ENCODE measurements at places on chromosomes 3 and 15.

DNA sequence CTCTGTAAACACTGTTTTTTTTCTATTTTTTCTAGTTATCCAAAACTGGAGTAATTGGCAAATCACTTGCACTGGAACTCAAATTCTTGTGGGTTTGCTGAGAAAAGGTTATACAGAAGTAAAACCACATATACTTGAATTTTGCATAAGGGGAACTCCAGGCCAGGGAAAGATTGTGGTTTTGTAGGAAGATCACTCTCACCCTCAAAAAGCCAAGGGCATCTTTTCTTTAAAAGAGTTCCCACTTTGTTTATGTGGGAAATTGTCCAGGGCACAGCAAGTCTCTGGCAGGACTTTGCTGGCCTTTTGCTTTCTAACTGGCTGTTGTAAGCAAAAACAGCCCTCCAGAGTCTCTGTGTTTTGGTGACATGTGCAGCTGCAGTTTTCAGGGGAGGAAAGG is 340.3 kb upstream of the RBMS3 start:
- DNase-seq: no peak

DNA sequence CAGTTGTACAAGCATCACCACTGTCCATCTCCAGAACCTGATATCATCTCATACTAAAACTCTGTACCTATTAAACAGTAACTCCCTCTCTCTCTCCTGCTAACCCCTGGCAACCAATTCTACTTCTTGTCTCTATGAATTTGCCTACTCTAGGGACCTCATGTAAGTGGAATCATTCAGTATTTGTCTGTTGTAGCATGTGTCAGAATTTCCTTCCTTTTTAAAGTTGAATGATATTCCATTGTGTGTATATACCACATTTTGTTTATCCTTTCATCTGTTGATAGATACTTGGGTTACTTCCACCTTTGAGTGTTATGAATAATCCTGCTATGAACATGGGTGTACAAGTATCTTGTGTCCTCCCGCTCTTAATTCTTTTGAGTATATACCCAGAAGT is 16.6 kb downstream of the ZNF592 start:
- no peak for DNase-seq

GRCh38 chr15:89496155-89497098 is at the start of gene RHCG:
Gene RHCG, minus strand, starts transcription at chr15:89496583. Its CDS starts 39 bp downstream, at chr15:89496544.
- no peak for DNase-seq

DNA sequence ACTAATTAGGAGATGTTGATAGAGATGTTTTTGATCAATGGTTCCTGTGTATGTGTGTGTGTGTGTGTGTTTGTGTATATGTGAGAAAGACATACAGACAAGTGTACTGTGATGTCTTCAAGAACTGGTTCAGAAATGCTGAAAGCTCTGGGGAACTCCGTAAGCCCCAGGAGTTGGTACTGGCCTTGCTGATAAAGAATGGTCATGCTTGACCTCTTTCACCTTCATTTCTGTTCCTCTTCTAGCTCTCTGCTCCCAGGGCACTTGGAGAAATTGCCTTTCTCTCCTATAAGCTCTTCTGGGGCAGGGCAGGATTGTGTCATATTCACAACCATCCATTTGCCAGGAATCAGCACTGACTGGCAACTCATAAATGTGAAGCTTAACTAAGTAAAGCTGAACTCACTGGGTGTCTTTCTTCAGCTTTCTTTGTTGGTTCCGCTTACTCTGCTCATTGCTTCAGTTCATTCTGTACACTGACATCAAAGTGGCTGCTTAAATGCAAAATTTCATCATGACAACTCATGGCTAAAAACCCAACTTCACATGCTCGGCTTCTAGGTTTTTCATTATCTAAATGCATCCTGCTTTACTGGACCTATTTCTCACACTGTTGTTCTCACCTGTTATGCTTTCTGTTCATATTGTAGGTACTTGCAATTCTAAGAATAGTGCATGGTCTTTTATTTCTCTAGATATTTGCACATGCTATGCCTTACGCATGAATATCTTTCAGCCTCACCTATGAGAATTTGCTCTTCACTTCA is 162.1 kb upstream of the LYSMD4 start:
- no peak for DNase-seq

GRCh38 chr3:48851407-48851806 is 3.7 kb upstream of the PRKAR2A start:
- no peak for DNase-seq

DNA sequence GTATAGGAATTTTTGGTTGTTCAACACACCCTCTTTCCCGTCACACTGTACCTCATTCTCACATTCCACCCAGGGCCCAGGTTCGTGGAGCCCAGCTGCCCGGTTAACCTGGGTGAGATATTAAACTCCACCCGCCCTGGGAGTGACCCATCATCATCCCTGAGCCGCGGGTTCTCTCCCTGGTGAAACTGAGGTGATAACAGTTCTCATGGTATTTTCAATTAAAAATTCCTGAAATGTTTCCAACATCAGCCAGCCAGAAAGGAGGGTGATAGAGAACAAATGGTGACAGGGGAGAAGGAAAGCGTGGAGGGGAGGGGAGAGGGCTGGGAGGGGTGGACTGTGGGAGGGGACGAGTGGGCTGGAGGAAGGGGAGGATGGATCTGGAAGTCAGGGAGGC is 148.8 kb downstream of the ALDH1A2 start:
- DNase-seq: no peak

DNA sequence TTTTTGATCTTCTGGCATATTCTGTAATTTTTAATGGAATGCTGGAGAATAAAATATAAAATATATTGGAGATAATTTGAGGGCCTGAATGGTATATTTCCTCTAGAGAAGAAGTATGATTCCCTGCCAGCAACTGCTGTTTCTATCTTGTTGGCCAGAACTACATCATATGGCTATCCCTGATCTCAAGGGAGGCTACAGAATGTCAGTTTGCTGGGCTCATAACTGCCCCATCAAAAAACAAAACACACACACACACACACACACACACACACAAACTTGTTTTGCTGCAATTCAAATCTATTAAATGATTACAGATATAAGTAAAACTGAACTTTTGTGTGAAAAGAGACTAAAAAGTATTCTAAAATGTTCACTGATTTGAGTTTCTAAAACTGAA is 51.0 kb downstream of the RASA2 start:
- no peak for DNase-seq

- no peak for DNase-seq
Observed at GRCh38 chr3:32880225-32880624, 62.4 kb downstream of the TRIM71 start.

- DNase-seq: no peak
Observed at GRCh38 chr15:80618685-80619400, 76.3 kb upstream of the ABHD17C start.

DNA sequence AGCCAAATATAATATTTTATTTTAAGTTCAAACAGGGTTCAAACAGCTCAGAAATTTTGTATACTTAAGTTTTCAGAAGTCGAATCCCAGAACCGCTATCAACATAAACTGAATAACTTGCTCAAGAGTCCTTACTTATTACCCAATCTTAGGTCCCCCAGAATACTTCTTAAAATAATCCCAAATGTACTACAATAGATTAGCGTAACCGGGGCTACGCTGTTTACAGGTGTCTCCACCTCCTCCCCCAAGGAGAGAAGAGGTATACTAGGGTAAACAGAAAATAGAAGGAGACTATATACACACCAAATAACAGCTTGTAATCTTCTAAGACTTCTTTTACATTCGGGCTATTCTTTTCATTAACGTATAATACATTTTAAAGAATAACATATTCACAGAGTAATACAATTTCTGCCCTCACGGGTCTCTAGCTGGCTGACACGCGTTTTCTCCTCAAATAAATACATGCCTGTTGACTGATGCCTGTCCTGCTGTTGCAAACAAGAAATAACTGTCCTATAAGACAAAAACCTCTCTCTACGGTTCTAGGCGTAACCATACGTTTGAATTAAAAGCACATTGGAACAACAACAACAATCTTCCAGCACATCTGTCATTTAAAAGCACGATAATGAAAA is 1.3 kb downstream of the DENND4A start:
- no peak for DNase-seq

DNA sequence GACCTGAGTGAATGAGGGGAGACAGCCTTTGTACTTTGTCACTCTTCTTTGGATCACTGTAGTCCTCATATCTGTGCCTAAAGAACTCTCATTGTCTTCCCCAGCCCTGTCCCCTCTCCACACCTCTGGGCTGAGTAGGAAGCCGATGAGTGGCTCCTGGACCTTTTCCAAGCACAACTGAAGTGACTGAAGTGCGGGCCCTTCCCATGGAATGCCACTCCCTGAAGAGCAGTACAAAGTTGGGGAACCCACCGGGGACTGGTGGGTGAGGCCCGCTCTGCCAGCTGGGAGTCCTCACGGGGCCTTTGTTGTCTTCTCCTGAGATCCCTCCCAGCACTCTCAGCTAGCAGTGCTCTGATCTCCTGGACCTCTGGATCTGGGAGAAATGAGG is 90.1 kb downstream of the AAGAB start:
- no peak for DNase-seq

GRCh38 chr15:43517354-43518196 is at the start of gene MAP1A:
Gene MAP1A, plus strand, starts transcription at chr15:43517608. Its CDS starts 3,866 bp downstream, at chr15:43521474.
- no peak for DNase-seq

DNA sequence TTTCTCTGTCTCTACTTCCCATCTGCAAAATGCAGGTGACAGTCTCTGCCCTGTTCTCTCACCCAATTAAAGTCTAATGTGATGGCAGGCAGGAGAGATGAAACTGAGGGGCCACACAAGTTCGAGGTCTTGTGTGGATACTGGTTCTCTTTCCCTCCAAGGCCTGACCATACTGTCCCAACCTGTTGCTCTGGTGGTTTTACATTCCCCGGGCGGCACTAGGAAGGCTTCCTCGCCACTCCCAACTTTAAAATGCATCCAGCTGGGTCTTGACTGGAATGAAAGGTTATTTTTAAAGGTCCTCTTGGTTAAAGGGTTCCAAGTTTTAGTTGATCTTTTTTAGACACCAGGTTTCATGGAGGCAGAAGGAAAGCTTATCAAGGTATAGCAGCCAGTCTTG is 37.2 kb downstream of the WHAMM start:
- DNase-seq: no peak

- no peak for DNase-seq
Observed at GRCh38 chr15:77897896-77898406, 179.6 kb downstream of the TBC1D2B start.

- no peak for DNase-seq
Observed at GRCh38 chr3:117600112-117600511, 890.5 kb downstream of the TUSC7 start.

- no peak for DNase-seq
Observed at GRCh38 chr3:126947429-126947828, 35.5 kb upstream of the PLXNA1 start.

GRCh38 chr15:36584511-36584910 is 5.1 kb downstream of the CDIN1 start:
- DNase-seq: no peak

- no peak for DNase-seq
Observed at GRCh38 chr3:172903642-172904320, 153.3 kb downstream of the ECT2 start.

GRCh38 chr3:44477312-44478030 is at the start of gene ZNF445:
Gene ZNF445, minus strand, starts transcription at chr3:44477670. Its CDS starts 22,121 bp downstream, at chr3:44455549.
- DNase-seq: peak; percentile 31

Data from stimulated activated CD4-positive, alpha-beta T cell treated with anti-CD3 and anti-CD28 coated beads, TNF-alpha, amount 100 ng/mL, for 1 hour (primary cell).